ENCODE measurements at places on chromosomes 7 and 10. TPM values are rescaled to one million over a fixed set of nuclear protein-coding genes. Genes with fewer than 3 reads are reported as not detected.

GRCh38 chr10:59393349-59393748 is 31.0 kb upstream of the FAM13C start:
- no peaks in the 10 kb centered on the region for H3K36me3 ChIP-seq
- no peaks in the 10 kb centered on the region for H3K27me3 ChIP-seq
- H3K4me1 ChIP-seq: no peaks in the 10 kb centered on the region
- no peak for DNase-seq

- no peaks in the 10 kb centered on the region for H3K27me3 ChIP-seq
- H3K4me1 ChIP-seq: no peaks in the 10 kb centered on the region
- H3K27ac ChIP-seq: no peak overlapping the region
- no peak for DNase-seq
- no peaks in the 10 kb centered on the region for H3K36me3 ChIP-seq
These were observed 268.0 kb downstream of the HTR7 start for GRCh38 chr10:90589825-90590224.

DNA sequence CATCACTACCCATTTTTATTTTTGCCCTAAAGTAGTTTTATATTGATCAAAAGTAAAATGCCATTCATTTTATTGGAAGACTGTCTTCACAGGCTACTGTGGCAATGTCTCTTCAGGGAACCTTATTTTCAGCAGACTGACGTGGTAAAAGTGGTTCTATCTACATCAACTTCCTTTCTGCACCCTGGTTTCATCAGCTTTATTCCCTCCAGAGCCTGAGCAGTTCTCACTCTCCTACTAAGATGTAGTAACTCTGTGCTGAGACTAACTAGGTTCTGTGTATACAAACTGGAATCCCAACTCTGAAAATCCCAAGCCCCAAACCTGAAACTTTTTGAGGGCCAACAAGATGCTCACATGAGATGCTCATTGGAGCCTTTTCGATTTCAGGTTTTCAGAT is 155.3 kb downstream of the SFMBT2 start:
- H3K4me3 ChIP-seq: no peak overlapping the region
- H3K27me3 ChIP-seq: no peaks in the 10 kb centered on the region
- H3K36me3 ChIP-seq: no peaks in the 10 kb centered on the region
- H3K4me1 ChIP-seq: no peaks in the 10 kb centered on the region
- no peak for DNase-seq

ACHE gene
- total RNA-seq: 10.7 TPM
